ENCODE measurements at places on chromosomes 1 and 21.

DNA sequence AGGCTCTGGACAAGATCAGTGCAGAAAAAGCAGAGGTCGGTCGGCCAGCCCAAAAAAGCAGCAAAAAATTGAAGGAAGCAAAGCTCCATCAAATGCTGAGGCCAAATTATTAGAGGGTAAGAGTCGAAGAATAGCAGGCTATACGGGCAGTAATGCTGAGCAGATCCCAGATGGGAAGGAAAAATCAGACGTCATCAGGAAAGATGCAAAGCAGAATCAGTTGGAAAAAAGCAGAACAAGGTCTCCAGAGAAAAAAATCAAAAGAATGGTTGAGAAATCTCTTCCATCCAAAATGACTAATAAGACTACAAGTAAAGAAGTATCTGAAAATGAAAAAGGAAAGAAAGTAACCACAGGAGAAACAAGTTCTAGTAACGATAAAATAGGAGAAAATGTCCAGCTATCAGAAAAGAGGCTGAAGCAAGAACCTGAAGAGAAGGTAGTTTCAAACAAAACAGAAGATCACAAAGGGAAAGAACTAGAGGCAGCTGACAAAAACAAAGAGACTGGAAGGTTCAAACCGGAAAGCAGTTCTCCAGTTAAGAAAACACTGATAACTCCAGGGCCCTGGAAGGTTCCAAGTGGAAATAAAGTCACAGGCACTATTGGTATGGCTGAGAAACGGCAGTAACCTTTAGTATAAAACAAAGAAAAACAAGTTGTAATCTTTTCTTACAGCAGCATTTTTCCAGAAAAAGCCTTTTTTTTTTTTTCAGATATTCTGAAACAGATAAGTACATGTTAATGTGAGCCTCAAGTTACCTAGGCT is 75.7 kb downstream of the PHTF1 start:
- DNase-seq = no peak

GRCh38 chr1:225945564-225945963 is 4.5 kb upstream of the LEFTY2 start:
- no peak for DNase-seq

DNA sequence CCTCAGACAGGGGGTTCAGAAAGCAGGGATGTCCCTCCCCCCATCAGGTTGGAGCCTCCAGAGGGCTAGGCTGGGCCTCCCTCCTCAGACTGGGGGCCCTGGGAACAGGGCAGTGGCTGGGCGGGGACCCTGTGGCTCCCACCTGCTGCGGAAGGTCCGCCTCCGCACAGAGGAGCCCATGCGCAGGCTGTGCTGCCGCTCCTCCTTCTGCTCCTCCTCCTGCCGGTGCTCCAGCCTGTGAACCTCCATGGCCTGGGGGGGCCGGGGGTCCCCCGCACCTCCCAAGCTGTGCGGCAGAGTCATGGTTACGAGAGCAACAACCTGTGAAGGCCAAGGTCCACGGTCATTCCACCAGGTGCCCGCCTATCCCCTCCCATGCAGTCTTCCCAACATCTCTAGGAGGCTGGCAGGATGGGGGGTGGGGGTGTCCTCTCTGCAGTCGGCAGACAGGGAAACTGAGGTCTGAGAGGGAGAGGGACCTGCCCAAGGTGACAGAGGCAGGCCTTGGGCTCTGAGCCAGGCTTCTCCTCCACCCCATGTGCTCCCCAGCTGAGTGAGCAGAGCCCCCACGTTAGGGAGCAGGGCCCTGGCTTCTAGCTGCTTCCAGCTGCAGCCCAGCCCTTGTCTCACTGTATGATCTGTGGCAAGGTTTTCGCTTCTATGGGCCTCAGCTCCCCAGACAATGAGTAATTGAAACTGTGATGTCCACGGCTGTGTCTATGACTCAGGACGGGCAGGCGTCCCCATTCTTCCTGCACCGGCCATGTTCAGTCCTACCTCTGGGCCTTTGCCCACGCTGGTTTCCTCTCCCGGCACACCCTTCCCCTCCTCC is 3.4 kb downstream of the MYOM3 start:
- no peak for DNase-seq

DNA sequence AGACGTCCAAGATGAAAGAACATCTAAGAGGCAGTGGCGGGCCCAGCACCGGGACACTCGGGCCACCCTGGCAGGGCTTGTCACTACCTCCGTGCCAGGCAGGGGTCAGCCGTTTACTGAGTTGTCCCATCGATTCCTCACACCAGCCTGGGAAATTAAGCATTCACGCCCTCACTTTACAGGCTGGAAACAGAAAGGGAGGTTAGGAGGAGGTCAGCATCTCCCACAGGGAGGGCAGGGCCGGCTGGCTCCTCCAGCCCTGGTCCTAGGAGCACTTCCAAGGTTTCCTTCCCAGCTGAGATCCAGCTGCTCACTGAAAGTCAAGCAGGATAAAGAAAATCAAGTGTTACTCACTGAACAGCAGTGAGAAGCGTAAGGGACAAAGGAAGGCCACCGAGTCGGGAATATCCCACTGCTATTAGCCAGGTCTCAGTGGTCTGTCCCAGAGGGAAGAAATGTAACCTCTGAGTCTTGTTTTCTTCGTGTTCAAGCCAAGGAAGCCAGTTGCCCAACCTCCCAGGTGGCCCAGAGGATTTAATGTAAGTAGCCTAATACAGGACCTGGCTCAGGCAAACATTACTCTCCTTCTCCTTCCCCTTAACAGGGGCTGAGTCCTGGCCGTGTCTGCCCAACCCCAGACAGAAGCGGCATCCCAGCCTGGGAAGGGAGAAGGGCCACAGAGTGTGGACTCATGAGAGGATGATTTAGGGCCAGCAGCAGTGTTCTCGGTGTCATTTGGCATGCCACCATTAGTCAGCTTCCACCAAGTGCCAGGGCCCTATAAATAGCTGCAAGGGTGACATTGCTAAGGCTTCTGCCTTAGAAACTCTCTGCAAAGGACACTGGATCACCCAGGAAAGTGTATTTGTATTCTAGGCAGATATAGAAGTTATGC is 203.1 kb upstream of the GALNT2 start:
- DNase-seq = no peak

GRCh38 chr1:84876353-84876752 is 16.7 kb downstream of the LPAR3 start:
- no peak for DNase-seq

GRCh38 chr21:39005502-39005787 is 177.8 kb downstream of the PSMG1 start:
- DNase-seq = no peak

DNA sequence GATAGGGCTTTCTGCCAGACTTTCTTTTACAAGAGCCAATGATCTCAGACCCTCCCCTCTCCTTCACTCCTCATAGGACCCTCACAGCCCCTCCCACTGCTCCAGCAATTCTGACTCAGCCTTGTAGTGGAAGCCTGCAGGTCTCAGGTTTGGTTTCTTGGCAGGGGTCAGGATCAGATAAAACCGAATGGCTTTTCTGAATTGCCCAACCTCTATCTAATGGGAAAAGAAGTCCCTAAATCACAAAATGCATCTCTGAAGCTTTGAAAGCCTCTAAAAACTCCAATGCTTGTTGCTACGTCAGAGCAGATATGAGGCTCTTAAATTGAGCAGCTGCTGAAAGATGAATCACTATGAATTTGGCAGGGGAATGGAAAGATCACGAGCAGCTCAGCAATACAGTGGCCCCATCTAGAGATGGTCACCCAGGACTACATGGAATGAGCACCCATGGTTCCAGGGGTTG is 74.5 kb downstream of the NID1 start:
- DNase-seq = no peak

DNA sequence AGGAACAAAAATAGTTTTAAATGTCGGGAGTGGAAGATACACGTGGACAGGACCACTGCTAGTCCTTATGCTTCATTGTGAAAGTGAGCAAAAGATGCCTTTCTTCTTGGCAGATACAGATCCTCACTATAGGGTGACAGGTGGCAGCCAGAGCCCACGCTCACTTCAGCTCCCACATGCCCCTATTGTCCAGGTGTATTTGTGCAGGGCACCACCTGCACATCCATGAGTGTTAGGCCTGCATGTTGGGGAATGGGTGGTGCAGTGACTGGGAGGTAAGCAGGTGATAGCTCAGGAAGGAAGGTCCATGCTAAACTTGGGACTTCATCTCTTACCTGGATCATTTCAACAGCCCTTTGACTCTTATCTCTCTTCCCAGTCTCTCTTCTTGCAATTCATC is 27.4 kb downstream of the SLC5A9 start:
- no peak for DNase-seq

DNA sequence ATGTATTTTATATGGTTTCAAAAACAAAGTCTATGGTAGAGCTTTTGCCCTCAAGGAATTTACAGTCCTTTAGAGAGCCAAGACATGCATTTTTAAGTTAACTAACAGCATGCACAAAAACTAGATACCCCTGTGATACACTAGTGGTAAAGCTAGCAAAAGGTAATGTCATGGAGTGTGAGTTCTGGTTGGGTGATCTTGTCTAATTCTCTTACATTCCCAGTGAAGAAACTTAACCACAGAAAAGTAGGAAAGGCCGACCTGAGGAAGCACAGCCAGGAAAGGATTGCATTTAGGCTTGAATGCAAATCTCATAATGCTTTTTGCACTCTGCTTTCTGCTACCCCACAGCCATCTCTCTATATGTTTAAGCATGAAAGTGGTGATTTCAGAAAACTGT is 202.2 kb downstream of the ROR1 start:
- no peak for DNase-seq

DNA sequence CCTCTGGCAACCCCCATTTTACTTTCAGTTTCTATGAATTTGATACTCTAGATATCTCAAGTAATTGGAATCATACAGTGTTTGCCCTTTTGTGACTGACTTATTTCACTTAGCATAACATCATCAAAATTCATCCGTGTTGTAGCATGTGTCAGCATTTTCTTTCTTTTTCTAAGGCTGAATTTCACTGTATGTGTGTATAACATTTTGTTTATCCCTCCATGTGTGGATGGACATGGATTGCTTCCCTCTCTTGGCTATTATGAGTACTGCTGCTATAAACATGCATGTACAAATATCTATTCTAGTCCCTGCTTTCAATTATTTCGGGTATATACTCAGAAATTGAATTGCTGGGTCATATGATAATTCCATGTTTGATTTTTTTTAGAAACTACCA is 97.3 kb downstream of the MAP3K21 start:
- DNase-seq = no peak

DNA sequence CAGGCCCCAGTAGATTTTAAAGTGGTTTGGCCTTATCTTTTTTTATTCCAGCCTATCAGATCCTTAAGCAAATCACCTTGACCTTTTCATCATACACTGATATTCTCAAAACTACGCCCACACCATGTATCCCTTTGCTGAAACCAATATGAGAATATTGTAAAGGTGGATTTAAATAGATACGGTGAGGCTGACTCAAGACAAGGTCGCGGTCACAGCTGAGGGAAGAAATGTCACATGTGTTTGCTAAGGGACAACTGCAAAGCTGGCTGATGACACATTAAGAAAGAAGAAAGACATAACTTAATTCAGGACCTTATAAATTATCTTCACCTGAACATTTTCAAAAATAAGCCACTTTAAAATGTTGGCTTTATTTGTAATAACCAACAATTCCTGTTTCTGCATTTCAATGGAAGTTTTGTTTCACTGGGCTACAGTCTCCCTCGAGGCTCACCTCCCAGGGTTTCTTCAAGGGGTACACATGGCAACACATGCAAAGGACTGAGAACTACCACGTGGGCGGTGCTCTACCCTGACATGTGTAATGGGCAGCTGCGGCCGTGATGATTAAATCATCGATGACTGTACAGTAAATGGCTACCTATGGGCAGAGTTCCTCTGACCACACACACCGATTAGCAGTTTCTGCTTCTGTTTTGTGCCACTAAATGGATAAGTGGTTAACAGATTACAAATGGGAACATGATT is 189.5 kb downstream of the SIPA1L2 start:
- no peak for DNase-seq

Measured in stimulated activated CD4-positive, alpha-beta T cell treated with anti-CD3 and anti-CD28 coated beads, Interleukin-15, amount 100 ng/mL, for 1 hour (primary cell).